ENCODE measurements at places on chromosomes 1 and 21.

- no peak for DNase-seq
These were observed 109.0 kb downstream of the NGF start for GRCh38 chr1:115229016-115229415.

GRCh38 chr1:205235951-205236350 lies 8.2 kb downstream of the TMCC2 start:
- DNase-seq, result no peak

GRCh38 chr1:213621077-213621476 lies 366.7 kb upstream of the PROX1 start:
- DNase-seq, result no peak

GRCh38 chr1:235990330-235990795 lies 74.5 kb downstream of the NID1 start:
- no peak for DNase-seq

- no peak for DNase-seq
These were observed 11.5 kb downstream of the MCOLN2 start for GRCh38 chr1:84985365-84985764.

- DNase-seq, result no peak
These were observed 63.0 kb downstream of the ATP1A1 start for GRCh38 chr1:116435806-116436610.

- no peak for DNase-seq
These were observed 21.5 kb downstream of the CLSPN start for GRCh38 chr1:35748326-35748725.

- DNase-seq, result no peak
These were observed 66.7 kb upstream of the ANGPTL3 start for GRCh38 chr1:62530516-62531154.

DNA sequence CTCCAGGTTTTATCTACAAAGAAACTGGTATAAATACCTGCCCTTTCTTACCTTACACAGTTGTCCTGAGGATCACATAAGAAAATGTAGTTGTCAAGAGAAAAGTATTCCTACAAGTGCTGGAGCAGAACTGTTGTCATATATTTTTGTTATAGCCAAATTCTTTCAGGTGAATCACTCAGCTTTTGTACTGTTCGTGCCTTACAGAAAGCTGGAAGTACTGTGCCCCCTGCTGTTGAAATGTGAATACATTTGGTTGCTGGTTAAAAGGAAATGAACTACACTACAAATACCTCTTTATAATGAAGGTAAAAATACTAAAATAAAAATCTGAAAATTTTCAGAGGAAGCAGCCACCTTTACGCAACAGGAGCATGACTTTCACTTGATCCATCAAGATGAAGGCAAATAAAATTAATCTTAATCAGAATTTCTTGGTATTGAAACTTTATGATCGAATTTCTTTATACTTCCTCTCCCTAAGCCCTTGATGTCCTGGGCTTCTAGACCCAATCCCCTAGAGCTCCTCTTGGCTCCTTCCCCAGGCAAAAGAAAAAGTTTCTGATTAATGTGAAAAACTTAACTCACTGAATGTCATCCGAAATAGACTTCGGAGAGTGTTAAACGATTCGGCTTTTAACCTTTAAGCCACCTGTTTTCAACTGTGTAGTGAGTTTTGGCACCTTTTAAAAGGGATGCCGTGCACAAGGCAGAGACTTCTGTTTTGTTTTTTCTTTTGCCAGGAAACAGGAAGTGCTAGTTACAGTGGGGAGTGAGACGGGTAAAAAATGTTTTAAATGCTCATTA lies 12.5 kb downstream of the CHML start:
- DNase-seq, result no peak

- no peak for DNase-seq
These were observed 209.6 kb downstream of the TRABD2B start for GRCh38 chr1:47787560-47787959.

DNA sequence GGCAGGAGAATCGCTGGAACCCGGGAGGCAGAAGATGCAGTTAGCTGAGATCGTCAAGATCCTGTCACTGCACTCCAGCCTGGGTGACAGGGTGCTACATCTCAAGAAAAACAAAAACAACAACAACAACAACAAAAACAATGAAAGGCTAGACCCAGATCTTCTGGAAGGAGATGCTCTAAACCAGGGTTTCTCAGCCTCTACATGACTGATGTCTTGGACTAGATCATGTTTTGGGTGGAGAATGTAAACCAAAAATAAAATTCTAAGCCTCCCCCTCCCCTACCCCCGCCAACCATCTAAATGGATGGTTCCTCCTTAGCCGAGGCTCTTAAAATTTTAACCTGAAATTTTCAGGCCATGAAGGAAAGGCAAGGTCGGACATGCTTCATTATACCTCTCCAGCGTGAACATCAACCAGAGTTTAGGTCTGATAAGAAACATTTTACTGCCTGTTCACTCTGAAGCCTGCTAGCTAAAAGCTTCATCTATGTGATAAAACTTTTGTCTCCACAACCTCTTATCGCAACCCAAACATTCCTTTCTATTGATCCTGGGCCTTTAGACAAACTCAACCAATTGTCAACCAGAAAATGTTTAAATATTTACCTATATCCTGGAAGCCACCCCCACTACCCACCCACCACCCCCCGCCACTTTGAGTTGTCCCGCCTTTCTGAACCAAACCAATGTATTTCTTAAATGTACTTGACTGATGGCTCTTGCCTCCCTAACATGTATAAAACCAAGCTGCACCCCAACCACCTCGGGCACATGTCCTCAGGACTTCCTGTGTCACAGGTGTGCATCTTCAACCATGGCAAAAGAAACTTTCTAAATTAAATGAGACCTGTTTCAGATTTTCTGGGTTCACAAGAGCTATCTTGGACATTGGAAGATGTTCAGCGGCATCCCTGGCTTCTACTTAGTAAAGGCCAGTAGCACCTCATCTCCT lies 1.9 kb upstream of the CAPN2 start:
- DNase-seq, result no peak

- no peak for DNase-seq
These were observed 57.7 kb upstream of the DPT start for GRCh38 chr1:168786476-168787330.

- peak; percentile 88 for DNase-seq
These were observed 431 bp upstream of the C1orf52 start for GRCh38 chr1:85259912-85260274.

DNA sequence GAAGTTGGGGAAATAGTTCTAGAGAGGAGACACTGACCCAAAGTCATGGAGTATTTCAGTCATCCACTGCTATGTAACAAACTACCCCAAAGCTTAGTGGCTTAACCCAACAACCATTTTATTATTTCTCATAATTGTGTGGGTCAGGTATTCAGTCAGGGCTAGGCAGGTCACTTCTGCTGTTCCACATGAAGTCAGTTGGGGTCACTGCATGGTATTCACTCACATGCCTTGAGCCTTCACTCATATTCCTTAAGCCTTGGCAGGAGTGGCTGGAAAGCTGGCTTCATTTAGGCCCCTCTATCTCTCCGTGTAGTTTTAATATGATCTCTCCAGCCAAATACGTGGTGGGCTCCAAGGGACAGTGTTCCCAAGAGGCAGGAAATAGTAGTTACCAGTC lies 17.5 kb upstream of the RNF11 start:
- DNase-seq, result no peak
